ENCODE measurements at places on chromosomes 11 and 22.
A peak's percentile ranks its signal among the peaks of the same experiment; 100 is the strongest.

GRCh38 chr22:40479887-40480538, 109.6 kb downstream of the SGSM3 start:
- no peak for DNase-seq

- no peak for DNase-seq
These were observed 18.1 kb upstream of the RELT start for GRCh38 chr11:73358071-73358470.

DNA sequence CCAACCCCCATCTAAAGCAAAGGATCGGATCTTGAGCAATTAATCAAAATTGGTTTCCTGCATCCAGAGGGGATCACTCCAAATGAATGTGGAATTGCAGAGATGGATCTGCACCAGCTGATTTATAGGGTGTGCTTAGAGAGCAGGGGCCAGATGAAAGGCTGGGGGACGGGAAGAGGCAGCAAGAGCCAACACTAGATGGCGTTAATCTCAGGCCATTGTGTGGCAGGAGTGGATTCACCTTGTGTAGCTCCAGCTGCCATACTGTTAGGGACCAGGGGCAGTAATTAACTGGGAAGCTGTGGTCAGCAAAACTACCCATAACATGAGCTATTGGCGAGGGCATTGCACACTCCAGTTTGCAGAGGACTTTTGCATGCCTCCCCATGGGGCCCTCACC, 35.6 kb downstream of the SERPINH1 start:
- no peak for DNase-seq

DNA sequence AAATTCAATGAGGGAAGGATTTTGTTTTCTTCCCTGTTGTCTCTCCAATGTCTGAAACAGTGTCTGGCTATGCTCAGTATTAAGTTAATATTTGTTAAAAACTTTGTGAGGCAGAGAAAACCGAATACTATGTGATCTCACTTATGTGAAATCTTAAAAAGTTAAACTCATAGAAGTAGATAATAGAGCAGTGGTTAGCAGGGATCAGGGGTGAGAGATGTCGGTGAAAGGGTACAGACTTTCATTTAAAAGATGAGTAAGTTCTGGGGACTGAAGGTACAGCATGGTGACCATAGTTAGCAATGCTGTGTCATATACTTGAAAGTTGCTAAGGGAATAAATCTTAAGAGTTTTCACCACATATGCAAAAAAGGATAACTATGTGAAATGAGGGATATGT, 244.6 kb downstream of the AASDHPPT start:
- DNase-seq, result no peak

- no peak for DNase-seq
These were observed 32.4 kb downstream of the ZC3H12C start for GRCh38 chr11:110125632-110126031.

- DNase-seq, result no peak
These were observed 7.6 kb downstream of the CLPB start for GRCh38 chr11:72426758-72427157.

DNA sequence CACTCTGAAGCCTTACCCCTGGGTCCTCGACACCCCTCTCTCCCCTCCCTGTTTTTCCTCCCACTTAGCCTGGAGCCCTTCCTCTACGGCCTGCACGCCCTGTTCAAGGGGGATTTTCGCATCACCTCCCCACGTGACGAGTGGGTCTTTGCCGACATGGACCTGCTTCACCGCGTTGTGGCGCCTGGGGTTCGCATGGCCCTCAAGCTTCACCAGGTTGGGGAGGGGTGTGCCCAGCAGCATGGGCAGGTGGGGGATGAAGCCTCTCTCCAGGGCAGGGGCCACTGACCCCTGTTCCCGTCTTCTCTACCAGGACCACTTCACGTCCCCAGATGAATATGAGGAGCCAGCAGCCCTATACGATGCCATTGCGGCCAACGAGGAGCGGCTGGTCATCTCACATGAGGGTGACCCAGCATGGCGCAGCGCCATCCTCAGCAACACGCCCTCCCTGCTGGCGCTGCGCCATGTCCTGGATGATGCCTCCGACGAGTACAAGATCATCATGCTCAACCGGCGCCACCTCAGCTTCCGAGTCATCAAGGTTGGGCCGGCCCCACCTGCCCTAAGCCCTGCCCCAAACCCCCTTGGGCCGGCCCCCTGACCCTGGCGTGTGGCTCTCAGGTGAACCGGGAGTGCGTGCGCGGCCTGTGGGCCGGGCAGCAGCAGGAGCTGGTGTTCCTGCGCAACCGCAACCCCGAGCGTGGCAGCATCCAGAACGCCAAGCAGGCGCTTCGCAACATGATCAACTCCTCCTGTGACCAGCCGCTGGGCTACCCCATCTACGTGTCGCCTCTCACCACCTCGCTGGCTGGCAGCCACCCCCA, 2.8 kb upstream of the SIPA1 start:
- DNase-seq, result no peak

DNA sequence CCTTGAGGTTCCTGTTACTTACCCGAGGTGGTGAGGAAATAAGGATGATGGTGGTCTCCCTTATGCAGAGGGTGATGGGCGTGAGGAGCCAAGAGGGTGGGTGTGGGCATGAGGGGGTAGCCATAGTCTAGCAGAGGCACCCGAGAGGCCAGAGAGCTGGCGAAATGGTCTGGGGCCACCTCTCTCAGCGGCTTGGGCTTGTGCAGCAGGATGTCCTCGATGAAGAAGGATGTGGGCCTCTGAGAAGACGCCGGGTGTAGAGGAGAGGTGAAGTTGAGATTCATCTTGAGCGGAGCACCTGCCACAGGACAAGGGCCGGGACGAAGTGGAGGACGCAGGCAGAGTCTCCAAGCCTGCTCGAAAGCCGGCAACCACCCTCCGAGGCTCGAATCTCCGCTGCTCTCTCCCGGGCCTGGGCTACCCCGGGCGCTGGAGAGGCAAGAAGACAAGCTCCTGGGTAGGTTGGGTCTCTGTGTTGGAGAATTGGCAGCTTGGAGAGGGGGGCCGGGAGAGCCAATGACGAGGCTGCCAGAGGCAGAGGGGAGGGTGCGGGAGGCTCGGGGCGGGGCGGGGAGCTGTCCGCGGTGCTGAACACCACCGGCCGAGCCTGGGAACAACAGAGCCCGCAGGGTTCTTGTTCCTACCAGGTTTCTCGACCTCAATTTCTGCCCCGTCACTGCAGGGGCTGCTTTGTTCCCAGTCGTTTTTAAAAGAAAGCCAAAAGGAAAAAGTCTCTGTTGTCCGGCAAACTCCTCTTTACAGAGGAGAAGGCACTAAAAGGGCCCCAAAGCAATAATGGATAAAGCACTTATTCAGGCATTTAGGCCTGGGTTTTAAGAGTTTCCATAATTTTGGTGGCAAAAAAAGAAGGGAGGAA, at the start of gene BSX:
Gene BSX, minus strand, starts transcription at position 447 of the 877 bp plus-strand sequence. Its CDS starts 163 bp downstream, at position 284.
- peak; percentile 9 for DNase-seq

- DNase-seq, result no peak
These were observed 91.8 kb upstream of the UBASH3B start for GRCh38 chr11:122563761-122564160.

DNA sequence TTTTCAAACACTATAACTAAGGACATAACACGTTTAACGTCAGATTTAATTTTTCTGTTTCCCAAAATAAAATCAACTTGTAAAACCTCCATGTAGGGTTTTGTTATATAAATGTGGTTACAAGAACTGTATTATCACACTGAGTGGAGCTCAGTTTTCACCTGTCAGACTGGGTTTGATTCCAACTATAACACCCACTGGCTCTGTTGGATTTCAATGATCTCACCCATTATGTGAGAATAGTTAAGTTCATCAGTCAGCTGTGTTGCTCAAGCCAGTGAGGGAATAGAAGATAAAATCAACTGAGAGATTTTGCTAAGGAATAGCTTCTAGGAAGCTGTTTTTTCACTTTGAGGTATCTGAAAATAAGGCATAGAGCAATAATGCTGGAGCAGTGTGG, 5.1 kb upstream of the OR52R1 start:
- no peak for DNase-seq

GRCh38 chr22:33921525-33922348, 1.5 kb upstream of the LARGE1 start:
- peak; percentile 78 for DNase-seq

GRCh38 chr11:13836666-13837065, 125.9 kb upstream of the SPON1 start:
- DNase-seq, result no peak

GRCh38 chr22:48535868-48536540, 1291.7 kb downstream of the BRD1 start:
- no peak for DNase-seq

DNA sequence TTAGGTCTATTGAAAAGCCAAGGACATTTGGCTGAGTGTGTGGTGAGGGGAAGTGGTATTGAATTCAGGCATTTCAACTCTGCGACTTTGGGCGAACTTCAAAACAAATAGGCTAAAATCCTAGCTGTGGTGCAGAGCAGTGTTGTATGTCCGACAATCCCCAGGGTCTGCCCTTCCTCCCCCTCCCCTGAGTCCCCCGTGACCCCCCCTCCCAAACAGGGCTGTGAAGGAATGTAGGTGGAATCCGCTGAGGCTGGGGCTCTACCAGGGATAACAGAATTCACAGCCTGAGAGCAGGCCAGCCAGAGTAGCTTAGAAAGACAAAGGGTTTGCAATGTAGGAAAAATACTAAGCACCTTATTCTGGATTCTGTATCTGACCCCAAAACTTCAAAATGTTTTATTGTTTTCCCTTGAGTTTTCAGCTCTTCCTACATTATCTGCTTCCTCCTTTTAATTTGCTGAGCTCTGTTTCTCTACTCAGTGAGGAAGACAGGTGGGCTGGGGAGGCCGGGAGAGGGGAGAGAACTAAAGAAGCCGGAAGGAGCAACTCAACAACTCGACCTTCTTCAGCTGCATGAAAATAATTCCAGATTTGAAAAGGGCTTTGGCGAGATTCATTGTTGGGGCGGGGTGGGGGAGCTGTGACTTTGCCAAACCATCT, 315.2 kb downstream of the BLID start:
- no peak for DNase-seq

DNA sequence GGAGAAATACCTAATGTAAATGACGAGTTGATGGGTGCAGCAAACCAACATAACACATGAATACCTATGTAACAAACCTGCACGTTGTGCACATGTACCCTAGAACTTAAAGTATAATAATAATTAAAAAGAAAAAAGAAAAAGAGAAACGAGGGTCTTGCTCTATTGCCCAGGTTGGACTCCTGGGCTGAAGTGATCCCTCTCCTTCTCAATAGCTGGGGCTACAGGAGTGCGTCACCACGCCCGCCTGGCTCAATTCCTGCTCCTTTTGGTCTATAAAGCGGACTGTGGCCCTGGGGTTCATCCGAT, 521 bp upstream of the PTS start:
- no peak for DNase-seq

DNA sequence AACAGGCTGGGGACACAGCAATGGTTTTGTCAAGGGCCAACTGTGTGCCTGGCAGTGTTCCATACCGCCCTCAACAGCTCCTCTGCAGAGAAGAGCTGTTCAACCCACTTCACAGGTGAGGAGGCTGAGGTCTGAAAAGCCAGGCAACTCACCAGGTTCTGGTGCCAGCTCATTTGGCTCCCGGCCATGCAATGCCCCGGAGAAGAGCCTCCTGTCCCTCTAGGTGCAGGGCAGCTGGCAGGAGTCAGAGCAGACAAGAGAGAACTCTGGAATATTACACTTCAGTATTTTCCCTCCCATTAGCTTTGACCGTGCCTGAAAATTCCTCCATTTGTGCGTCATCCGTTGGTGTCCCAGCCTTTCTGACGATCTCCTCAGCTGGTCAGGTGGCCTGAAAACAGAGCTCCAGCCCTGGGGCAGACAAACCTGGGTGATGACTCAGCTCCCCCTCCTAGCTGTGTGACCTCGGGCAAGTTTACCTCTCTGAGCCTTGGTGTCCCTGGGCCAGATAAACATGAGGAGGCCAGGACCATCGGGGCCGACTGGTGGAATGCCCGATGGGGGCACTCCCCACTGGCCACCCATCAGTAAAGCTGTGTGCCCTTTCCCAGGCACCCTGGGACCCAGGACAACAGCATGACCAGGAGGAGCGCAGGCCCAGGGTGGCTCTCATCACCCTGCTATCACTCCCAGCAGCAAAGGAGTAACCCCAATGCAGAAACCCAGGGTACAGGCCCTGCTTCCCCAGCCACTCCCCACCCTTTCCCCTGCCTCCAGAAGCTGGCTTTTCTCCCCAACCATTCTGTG, 9.6 kb upstream of the C1QTNF6 start:
- no peak for DNase-seq

GRCh38 chr11:121793291-121793690, 322.7 kb downstream of the BLID start:
- no peak for DNase-seq

- DNase-seq, result no peak
These were observed 72.6 kb downstream of the HIPK3 start for GRCh38 chr11:33329705-33330329.

DNA sequence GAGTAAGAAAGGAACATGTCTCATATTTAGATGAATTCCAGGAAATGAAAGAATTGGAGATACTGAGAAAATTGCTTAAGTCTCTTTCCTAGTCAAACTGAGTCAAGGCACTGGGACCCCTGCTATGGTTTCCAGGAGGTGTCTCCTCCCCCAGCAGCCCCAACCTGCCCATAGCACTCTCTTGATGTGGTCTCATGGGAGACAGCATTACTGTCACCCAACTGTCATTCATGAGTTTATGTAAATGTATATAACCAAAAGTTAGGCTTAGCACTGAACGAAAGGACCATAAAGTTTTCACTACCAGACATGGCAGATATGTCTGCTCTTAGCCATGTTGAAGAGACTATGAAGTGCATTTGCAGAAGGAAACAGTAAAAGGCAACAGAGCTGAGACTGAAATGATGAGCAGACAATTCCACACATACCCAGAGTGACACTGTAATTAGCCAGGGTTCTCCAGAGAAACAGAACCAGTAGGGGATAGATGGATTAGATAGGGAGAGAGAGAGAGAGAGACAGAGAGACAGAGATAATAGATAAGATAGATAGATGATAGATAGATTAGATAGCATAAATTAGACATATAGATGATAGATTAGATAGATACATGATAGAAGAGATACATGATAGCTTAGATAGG, 328.1 kb downstream of the BRD1 start:
- DNase-seq, result no peak

DNA sequence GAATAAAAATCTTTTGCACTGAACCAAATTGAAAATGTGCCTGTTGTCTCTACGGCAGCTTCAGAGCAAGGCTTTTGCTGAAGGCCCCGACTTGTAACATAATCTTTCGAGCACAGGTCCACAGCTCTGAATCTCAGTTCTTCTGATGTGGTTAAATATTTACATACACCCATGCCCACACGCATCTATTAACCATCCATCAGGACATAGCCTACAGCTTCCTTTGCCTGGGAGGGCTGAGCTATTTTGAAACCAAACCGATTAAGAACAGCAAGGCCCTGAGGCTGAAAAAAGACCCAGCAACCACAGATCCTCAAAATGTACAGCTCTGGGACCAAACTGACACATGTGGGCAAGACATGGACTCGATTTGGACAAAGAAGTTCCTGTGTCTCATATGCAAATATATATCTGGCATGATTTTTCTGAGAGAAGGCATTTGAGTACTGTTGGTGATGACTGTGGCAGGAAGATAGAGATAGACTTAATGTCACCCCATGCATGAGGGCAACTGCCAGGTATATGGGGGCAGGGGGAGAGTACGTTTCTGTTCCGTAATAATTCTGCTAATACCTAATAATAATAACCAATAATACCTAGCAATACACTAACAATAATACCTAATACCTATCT, 322.7 kb upstream of the PLET1 start:
- DNase-seq, result no peak
